Naive thymus-derived CD8-positive, alpha-beta T cell (primary cell): ENCODE measurements at places on chromosomes 12 and 14.

DNA sequence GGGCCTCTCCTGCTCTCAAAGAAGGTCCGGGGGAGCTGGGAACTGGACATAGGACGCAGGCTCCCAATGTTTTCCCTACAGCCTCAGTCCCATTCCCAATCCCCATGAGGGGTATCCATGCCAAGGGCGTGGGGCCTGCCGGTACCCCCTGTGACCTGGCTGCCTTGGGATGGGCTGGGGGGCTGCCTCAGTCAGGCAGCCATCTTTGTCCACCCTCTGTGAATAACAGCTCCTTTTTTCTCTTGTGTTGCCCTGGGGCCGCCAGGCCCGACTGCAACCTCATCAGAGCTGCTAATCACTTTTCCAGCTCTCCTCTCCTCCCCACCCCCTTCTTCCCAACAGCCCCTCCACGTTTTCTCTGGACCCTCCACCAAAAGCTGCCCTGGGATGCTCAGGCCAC is 11.2 kb downstream of the FIGNL2 start:
- H3K27ac ChIP-seq, result no peak overlapping the region
- H3K4me1 ChIP-seq, result peaks cover 18% of the 10 kb centered on the region
- H3K27me3 ChIP-seq, result peaks cover 42% of the 10 kb centered on the region

- no peak overlapping the region for H3K4me3 ChIP-seq
- H3K27ac ChIP-seq, result no peak overlapping the region
- H3K36me3 ChIP-seq, result no peaks in the 10 kb centered on the region
- peaks cover 15% of the 10 kb centered on the region for H3K27me3 ChIP-seq
- no peaks in the 10 kb centered on the region for H3K4me1 ChIP-seq
These were observed 22.2 kb downstream of the GRIN2B start for GRCh38 chr12:13959131-13959723.

- H3K27ac ChIP-seq, result no peak overlapping the region
- H3K4me1 ChIP-seq, result peaks cover 14% of the 10 kb centered on the region
- H3K36me3 ChIP-seq, result peaks cover 16% of the 10 kb centered on the region
- DNase-seq, result no peak
- H3K4me3 ChIP-seq, result no peak overlapping the region
These were observed 362.9 kb downstream of the PCNX1 start for GRCh38 chr14:71270111-71270510.

DNA sequence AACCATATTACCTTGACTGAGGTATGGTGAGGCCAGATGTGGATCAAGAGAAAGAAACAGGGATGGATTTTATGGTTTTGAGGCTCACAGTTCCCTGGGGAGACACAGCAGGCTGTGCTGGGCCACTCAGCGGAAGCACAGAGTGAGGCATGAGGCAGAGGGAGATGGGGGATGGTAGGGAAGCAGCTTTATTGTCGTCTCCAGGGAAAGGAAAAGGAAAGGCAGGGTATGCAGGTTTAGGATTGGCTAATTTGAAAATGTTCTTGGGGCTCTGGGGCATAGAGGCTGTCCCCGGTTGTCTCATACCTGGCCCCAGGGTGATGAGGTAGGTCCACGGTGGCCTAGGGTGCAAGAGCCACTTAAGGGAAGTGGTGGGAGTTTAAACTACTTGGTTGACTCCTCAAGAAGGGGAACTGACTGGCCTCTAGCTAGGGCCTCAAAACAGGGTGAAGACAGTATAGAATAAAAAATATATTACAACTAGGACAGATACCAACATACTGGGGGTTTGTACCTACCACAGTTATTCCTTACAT is 322.8 kb downstream of the RGS6 start:
- no peaks in the 10 kb centered on the region for H3K27me3 ChIP-seq
- H3K27ac ChIP-seq, result no peak overlapping the region
- no peak overlapping the region for H3K4me3 ChIP-seq

GRCh38 chr14:67602995-67603545 is 3.0 kb upstream of the PIGH start:
- no peaks in the 10 kb centered on the region for H3K36me3 ChIP-seq
- H3K27me3 ChIP-seq, result no peaks in the 10 kb centered on the region
- H3K4me3 ChIP-seq, result no peak overlapping the region
- peak overlapping the region; percentile 49 for H3K27ac ChIP-seq
- DNase-seq, result no peak
- peaks cover 16% of the 10 kb centered on the region for H3K4me1 ChIP-seq

DNA sequence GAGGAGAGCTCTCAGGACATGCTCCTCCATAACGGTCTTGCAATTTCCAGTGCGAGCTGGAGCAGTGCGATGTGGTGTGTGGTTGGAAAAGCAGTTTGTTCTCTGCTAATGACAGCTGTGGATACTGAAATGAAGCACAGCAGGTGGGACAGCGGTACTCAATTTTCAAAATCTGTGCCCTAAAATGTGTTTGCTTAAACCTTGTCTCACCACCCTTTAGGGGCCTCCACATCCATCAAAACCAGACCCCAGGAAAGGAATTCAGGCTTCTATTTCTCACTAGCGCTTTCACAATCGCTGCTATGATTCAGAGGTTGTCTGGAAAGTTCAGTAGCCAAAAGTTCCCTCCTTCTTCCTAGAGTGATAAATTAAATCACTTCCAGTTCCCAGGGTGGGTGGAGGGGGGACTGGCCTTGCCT is 440.8 kb downstream of the EGLN3 start:
- no peak overlapping the region for H3K4me3 ChIP-seq
- no peaks in the 10 kb centered on the region for H3K4me1 ChIP-seq
- no peaks in the 10 kb centered on the region for H3K36me3 ChIP-seq
- H3K27ac ChIP-seq, result no peak overlapping the region

DNA sequence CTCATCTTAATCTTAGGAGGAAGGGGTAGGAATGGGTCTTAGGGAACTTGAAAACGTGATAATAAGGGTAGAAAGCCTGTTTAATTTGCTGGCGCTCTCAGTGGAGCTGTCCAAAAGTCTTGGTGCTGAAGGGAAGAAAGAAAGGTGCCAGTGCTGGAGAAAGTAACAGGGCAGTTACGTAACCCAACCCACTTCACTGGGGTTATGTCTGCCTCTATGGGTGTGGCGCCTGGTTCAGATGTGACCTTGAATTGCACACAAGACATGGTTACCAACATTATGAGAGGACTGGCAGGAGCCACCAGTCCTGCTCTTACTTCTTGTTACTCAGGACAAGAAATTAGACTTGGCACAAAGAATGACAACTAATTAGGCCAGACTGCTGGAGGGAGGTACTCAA is 18.6 kb upstream of the GPATCH2L start:
- DNase-seq, result no peak
- H3K36me3 ChIP-seq, result peaks cover 15% of the 10 kb centered on the region
- H3K4me1 ChIP-seq, result peaks cover 3% of the 10 kb centered on the region
- no peak overlapping the region for H3K27ac ChIP-seq
